ENCODE measurements at places on chromosomes 2 and 18.

- peaks cover 4% of the 10 kb centered on the region for H3K36me3 ChIP-seq
- H3K27me3 ChIP-seq: no peaks in the 10 kb centered on the region
- H3K4me3 ChIP-seq: peak overlapping the region; percentile 61
- DNase-seq: no peak
Observed at GRCh38 chr2:130912471-130912870, 75.8 kb downstream of the ARHGEF4 start.

- H3K36me3 ChIP-seq: no peaks in the 10 kb centered on the region
- no peak overlapping the region for H3K27ac ChIP-seq
- peaks cover 4% of the 10 kb centered on the region for H3K4me1 ChIP-seq
- DNase-seq: no peak
Observed at GRCh38 chr2:133044556-133044955, 374.6 kb upstream of the LYPD1 start.

- DNase-seq: no peak
- H3K27ac ChIP-seq: no peak overlapping the region
- no peak overlapping the region for H3K4me3 ChIP-seq
- no peaks in the 10 kb centered on the region for H3K36me3 ChIP-seq
- H3K4me1 ChIP-seq: no peaks in the 10 kb centered on the region
Observed at GRCh38 chr2:49715597-49715996, 561.3 kb upstream of the FSHR start.

DNA sequence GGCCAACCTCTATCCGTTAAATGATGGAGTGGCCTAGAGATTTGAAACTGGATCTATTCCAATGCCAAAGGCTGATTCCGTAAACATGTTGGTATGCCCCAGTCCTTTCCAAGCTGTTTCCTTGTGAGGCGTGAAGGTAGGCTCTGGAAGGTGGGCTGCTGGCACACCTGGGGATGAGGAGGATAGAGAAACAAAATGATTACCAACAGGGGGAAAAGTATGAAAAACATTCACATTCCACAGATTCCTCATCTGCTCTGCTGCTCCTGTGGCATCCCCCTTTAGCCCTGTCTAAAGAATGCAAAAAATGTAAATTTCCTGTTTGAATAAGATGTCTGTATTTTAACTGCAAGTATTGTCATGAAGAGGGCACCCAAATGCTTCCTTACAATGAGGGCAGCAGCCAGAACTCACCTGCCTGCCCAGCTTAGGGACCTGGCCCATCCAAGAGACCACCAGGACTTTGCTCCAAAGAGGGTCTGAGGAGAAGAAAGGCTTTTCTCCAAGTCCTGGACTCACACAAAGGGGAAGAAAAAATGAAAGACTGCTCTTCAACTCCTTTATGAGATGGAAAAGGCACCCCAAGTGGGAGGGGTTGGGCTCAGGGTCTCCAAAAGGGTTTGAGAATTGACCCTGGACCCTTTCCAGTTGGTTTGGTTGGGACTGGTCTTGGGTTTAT, 132.3 kb upstream of the PELI1 start:
- H3K4me3 ChIP-seq: no peak overlapping the region
- no peaks in the 10 kb centered on the region for H3K36me3 ChIP-seq
- H3K4me1 ChIP-seq: peaks cover 56% of the 10 kb centered on the region

DNA sequence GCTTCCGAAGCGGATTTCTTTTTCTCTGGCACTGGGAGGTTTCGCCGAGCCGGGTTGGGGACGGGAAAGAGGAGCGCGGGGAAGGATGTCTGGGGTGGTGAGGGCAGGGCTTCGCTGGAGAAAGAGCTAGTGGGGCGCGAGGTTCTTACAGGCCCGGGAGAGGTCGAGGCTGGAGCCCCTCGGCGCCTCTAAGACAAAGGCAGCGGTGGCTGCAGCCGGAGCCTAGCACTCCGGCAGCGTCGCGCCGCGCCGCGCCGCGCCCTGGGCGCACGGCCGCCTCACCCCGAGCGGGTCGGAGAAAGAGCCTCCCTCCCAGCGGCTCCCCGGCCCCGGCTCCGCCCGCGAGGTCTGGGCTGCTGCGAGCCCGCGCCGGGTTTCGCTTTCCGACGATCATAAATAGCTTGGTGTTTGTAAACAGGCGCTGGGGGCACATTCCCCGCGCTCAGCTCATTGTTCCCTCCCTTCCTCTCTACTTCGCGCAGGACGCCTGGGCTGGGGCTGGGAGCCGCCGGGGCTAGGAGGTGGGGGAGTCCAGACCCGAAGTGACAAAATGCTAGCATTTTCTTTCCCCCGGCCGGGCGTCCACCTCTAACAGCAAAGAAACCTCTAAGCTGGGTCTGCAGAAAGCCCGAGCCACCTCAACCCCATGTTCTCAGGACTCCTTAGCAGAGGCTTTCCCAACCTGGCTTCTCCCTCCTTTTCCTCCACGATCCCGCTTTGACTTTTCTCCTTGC, 813 bp upstream of the MEIS1 start:
- peaks cover 10% of the 10 kb centered on the region for H3K4me1 ChIP-seq
- no peak for DNase-seq
- no peaks in the 10 kb centered on the region for H3K36me3 ChIP-seq
- peak overlapping the region; percentile 56 for H3K27ac ChIP-seq

DNA sequence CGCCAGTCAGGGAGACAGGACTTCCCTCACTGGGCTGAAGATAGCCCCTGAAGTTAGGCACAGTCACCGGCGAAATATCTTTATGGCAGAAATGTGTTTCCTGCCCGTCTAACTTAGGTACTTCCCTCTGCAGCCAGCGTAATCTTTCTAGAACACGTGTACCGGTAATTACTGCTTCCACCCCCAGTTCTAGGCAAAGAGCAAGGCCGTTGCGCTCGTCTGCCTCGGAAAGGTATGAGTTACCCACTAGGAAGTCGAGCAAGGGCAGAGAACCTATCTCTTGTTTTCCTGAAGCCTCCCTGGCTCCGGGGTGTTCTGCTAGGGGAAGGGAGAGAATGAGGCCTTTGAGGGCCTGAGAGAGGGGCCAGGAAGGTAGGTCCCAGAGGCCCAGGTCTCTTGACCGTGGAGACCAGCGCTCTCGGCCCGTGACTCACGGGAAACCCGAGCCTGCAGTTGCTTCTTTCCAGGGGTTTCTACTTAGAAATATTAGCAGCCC, 70.0 kb downstream of the TWSG1 start:
- no peak overlapping the region for H3K4me3 ChIP-seq
- DNase-seq: no peak
- H3K27ac ChIP-seq: no peak overlapping the region

GRCh38 chr2:171081649-171082111, 79.0 kb downstream of the TLK1 start:
- H3K4me1 ChIP-seq: peaks cover 3% of the 10 kb centered on the region
- no peaks in the 10 kb centered on the region for H3K27me3 ChIP-seq
- H3K4me3 ChIP-seq: no peak overlapping the region
- no peaks in the 10 kb centered on the region for H3K36me3 ChIP-seq
- no peak for DNase-seq
- H3K27ac ChIP-seq: no peak overlapping the region

GRCh38 chr2:9313443-9313842, 106.8 kb downstream of the ASAP2 start:
- H3K4me1 ChIP-seq: peaks cover 65% of the 10 kb centered on the region
- no peak overlapping the region for H3K4me3 ChIP-seq
- peak overlapping the region; percentile 17 for H3K27ac ChIP-seq
- no peaks in the 10 kb centered on the region for H3K27me3 ChIP-seq
- DNase-seq: no peak
- peaks cover 26% of the 10 kb centered on the region for H3K36me3 ChIP-seq

DNA sequence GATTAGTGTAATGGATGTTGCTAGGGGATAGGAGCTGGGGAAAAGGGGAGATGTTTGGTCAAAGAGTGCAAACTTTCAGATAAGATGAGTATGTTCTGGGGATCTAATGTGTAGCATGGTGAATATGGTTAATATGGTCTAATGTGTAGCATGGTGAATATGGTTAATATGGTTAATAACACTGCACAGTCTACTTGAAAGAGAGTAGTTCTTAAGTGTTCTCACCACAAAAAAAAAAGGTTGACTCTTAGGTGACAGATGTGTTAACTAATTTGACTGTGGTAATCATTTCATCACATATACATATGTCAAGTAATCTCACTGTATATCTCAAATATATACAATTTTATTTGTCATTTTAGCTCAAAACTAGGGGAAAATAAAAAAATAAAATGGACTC, 121.3 kb upstream of the CD226 start:
- no peak overlapping the region for H3K27ac ChIP-seq
- no peaks in the 10 kb centered on the region for H3K4me1 ChIP-seq
- H3K27me3 ChIP-seq: no peaks in the 10 kb centered on the region
- H3K36me3 ChIP-seq: no peaks in the 10 kb centered on the region
- no peak overlapping the region for H3K4me3 ChIP-seq

DNA sequence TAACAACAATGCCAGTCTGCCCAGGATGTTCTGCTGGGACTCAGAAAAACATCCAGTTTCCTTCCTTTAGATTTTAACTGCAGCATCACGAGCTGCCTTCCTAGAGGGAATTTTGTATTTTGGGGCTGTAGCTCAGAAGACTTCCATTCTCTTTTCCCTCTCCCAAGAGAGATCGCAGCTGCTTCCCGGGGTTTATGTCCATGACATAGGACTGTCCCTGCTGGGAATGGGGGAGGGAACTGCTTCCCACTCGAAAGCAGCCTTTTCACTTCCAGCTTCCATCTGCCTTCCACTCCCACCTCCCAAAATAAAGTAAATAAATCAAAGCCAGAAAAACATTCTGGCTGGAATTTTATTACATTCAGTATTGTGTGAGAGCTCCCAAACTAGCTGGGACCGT, 52.4 kb downstream of the LIMS1 start:
- no peaks in the 10 kb centered on the region for H3K36me3 ChIP-seq
- no peak overlapping the region for H3K4me3 ChIP-seq
- peak overlapping the region; percentile 57 for H3K27ac ChIP-seq
- no peak for DNase-seq

DNA sequence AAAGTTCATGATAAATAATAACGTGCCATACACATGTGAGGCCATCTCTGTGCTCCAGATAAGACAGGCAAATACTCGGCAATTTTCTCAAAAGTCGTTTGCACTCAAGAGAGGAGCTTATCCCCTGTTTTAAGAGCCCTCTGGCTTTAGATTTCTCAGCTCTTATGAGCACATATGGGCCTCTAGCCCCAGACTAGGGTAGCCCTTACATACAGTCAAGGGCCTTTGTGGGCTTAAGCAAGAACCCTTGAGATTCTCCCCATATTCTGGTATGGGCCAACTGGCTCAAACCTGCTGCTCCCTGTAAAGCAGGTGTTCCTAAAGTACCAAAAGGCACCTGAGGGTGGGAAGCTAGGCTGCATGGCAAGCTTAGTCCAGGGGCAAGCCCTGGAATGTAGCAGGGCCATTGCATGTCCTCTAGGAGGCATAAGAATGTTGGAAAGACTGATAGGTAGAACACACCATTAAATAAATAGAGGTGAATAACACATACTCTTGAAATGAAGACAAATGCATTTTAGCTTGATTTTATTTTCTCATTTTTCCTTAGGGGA, 66.1 kb downstream of the FASTKD2 start:
- no peak overlapping the region for H3K4me3 ChIP-seq
- no peaks in the 10 kb centered on the region for H3K27me3 ChIP-seq
- no peak overlapping the region for H3K27ac ChIP-seq

DNA sequence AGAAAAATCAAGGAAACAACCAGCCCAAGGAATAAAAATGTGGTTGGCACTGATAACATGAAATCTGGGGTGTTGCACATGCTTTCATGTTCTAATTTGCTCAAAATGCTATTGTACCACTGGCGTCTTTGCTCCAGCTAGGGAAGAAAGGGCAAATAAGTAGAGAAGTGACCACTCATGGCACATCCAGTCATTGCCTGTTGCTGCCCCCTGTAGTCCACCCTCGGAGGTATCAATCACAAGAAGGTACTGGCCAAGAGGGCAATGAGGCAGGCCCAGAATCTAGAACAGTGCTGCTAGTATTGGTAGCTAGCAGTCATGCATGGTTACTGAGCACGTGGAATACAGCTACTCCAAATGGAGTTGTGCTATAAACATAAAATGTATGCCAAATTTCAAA, 213.4 kb downstream of the CDCA7 start:
- no peak overlapping the region for H3K27ac ChIP-seq
- H3K27me3 ChIP-seq: no peaks in the 10 kb centered on the region
- no peaks in the 10 kb centered on the region for H3K36me3 ChIP-seq
- DNase-seq: no peak
- peaks cover 19% of the 10 kb centered on the region for H3K4me1 ChIP-seq

DNA sequence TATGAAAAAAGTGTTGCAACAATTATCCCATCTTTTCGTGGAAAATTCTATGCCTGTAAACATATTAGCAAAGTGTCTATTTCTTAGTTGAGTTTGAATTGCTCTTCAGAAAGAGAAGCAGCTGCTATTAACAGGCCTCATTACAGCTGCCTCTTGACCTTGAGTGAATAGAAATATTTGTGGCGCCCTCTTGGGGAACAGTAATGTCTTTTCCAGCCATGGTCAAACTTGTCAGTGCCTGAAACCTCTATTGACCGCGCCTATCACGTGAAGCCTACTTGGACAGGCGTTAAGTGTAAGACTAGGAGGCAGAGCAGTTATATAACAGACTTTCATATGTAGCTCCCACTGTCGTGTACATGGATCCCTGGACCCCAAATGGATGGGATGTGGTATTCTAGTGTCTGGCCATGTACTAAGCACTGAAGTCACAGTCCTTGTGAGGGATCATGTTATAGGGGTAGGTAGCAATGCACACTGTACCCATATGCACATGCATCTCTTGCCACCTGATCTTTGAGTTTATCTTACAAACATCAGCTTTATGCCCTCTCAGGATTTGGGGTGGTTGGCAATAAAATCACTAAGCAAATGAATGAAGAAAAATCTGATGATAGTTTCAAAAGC, 245.0 kb downstream of the PTGR3 start:
- no peaks in the 10 kb centered on the region for H3K36me3 ChIP-seq
- H3K27ac ChIP-seq: no peak overlapping the region
- DNase-seq: peak; percentile 4
- H3K4me3 ChIP-seq: no peak overlapping the region
- no peaks in the 10 kb centered on the region for H3K27me3 ChIP-seq

DNA sequence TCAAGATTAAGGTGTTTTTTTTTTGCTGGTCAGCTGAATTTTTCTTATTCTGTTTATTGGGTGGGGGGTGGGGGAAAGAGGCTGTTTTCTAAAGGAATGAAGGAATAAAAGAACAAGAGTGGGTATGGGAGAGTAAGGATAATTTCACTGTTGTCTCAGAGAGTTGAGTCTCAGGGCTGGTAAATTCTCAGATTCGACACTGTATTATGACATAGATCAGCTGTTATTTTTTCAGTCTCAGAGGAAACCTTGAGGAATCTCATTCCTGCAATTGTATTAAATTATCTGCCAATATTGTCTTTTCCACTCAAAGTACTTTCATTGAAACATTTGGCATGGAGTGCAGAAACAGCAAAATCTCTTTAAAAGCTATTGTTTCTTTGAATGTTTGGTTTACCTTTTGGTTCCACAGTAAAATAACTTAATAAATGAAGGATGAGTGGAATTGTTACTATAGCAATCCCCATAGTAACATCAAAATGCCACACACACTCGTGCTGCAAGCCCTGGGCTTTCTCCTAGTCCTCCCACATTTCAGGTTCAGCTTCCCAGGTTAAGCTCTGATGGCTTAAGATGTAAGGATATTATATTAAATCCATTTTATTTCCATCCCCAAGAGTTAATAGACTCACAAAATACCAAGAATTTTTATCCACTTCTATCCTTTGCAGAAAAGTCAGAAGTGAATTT, 478.7 kb upstream of the TCF4 start:
- H3K4me3 ChIP-seq: no peak overlapping the region
- no peak for DNase-seq
- H3K36me3 ChIP-seq: no peaks in the 10 kb centered on the region
- H3K27me3 ChIP-seq: no peaks in the 10 kb centered on the region

Measured in keratinocyte (primary cell).